RPMI7951 (cell line): ENCODE measurements at places on chromosomes 3 and 15. TPM values are rescaled to one million over a fixed set of nuclear protein-coding genes. Genes with fewer than 3 reads are reported as not detected.
A peak's percentile ranks its signal among the peaks of the same experiment; 100 is the strongest.

GRCh38 chr3:155747946-155748290, 3.0 kb upstream of the PLCH1 start:
- no peak for DNase-seq

- DNase-seq = peak; percentile 80
These were observed 81.1 kb upstream of the MYZAP start for GRCh38 chr15:57510647-57511046.

GRCh38 chr15:88663141-88663621, 24.4 kb downstream of the ISG20 start:
- DNase-seq = peak; percentile 85

- DNase-seq = no peak
These were observed 9.1 kb upstream of the FEM1B start for GRCh38 chr15:68268405-68268804.

- DNase-seq = no peak
These were observed 138.0 kb upstream of the SMAD3 start for GRCh38 chr15:66927201-66928077.

- peak; percentile 68 for DNase-seq
These were observed 138.9 kb upstream of the COL8A1 start for GRCh38 chr3:99499235-99500158.

- DNase-seq = no peak
These were observed 193.2 kb downstream of the MEX3B start for GRCh38 chr15:81852411-81853149.

DNA sequence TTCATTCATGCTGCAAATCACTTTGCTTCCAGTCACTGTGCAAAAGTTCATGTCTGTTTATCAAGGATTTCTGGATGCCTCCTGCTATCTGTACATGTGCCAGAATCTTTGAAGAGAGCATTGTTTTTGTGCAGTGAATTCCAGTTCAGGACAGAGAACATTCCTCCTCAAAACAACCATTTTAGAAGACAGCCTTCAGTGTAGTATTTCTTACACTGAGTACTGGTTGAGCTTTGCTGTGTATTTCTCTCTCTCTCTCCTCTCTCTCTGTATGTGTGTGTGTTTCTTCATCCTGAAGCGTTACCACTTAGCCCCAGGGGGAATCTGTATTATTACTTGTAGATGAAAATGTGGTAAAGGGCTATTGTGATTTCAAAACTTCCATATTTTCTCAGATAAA, 123.8 kb upstream of the CHL1 start:
- DNase-seq = no peak

GRCh38 chr3:186277268-186277909, 84.6 kb downstream of the DGKG start:
- DNase-seq = peak; percentile 67

DNA sequence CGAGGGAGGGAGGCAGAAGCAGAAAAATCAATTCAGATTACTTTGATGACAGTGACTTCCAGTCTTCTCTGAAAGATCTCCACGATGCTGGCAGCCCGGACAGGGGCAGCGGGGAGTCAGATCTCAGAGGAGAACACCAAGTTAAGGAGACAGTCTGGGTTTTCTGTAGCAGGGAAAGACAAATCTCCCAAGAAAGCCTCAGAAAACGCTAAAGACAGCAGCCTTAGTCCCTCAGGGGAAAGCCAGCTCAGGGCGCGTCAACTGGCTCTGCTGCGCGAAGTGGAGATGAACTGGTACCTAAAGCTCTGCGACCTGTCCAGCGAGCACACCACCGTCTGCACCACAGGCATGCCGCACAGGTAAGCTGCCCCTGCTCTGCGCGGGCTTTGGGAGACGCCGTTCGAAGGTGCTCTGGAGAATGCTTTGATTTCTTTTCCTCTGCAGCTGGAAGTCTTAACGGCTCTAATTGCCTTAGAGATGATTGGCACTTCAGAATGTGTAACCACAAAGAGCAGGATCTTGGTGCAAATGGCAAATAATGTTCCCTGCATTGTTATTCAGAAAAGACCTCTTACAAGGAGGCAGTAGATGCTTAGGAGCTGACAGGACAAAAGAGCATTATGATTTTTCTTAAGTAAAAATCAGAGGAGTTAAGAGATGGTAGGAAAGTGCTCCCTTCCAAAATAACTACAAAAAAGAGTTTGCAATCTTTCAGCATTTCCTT, at the start of gene KCNAB1:
Gene KCNAB1, plus strand, starts transcription at position 51 of the 724 bp plus-strand sequence.
- DNase-seq = no peak

DNA sequence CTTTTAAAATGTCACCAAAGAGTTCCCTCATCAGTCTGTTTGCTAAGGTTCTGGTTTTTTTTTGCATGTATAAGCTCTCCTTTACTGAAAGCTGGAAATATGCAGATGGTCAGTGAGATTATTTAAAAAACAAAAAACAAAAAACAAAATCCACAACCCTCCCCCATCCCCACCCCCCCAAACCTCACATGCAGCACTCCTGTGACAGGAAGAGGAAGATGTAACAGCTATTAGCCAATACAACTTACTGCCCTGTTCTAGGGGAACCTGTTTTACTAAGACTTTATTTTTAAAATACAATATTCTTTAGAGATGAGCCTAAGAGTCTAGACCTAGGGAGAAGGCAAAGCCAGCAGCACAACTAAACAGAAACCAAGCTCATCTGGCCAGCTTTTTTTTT, 39.5 kb downstream of the ANP32A start:
- DNase-seq = no peak

DNA sequence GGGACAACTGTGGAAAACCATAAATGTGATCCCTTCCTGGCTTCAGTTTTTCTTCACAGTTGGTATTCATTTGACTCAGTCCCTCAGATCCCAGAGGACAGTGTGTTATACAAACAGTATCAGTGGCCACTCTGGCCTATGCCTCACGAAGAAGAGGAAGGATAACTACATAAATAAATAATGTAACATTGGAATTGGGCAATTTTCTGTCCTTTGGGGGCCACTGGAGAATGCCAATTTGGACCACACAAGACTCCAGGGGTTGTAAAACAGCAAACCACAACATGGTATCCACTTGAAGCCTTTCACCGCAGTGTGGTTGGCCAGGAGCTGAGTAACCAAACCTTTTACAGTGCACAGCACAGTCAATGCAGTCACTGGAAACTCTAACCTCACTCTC, 1077.0 kb downstream of the ROBO2 start:
- DNase-seq = peak; percentile 7

DNA sequence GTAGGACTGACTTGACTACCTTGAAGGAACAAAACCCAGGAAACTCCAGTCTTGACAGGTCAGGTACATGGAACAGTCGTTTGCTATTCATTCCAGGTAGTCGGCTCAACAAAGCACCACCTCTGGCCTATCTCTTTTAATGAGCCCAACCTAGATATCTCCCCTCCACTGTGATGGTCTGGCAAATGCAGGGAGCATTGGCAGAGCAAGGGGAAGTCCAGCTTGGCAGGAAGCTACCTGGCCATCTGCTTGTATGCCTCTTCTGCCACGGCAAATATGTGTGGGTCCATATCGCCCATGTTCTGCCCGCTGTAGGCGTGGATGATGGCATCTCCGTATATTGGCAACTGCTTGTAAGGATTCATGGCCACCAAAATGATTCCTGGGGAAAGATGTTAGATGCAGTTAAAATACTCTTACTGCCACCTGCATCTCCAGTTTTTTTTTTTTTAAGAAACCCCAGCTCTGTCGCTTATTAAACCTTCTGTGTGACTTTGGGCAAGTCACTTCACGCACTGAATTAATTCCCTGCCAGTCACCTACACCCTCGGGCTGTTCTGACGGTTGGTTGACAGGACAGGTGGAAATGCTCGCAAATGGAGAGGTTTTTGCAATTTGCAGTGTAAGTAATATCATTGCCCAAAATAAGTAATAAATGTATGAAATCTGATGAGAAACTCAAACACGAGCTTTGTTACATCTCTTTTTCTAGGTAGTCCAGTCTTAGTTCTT, 16.8 kb downstream of the MYO5C start:
- no peak for DNase-seq

DNA sequence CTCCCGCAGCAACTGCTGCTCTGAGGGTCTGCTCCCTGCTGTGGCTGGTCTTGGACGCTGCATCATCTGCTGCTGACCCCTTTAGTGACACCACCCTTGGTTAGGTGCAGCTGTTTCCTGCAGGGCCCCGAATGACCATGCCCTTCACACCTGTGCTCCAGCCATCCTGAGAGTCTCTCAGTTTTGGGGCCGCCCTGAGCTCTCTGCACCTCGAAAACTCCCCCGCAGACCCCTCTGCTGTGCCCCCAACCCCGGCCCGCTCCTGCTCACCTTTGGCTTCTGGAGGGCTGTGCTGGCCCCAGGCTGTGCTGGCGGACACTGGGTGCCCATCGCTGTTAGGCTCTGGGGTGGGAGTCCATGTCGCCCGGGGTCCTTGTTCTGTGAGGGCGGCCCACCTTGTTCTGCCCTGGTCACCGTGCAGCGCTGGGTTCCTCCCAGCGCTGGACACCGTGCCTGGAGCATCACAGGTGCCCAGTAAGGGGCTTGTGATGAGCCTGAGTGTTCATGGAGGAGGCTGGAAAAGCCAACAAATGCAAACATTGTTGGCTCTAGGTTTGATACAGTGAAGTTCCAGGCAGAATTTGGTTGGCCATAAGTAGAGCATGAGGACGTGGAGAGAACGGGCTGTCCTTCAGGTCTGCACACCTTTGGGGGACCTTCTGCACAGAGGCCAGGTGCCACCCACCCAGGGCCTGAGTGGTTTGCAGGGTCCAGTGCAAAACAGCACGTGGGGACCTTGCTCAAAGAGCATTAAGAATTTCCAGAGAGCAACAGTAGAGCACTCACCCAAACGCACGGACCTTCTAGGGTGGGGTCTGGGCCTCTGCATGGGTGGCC, 12.3 kb downstream of the ABTB1 start:
- no peak for DNase-seq

GRCh38 chr3:134249935-134250716, 533 bp downstream of the RYK start:
- DNase-seq = peak; percentile 63

GRCh38 chr3:106518516-106518915, 649.7 kb upstream of the CBLB start:
- DNase-seq = peak; percentile 13

GRCh38 chr15:62118520-62119226, 46.4 kb downstream of the C2CD4B start:
- DNase-seq = peak; percentile 37

GRCh38 chr3:15350141-15350540, 17.8 kb upstream of the SH3BP5 start:
- no peak for DNase-seq

Gene CCNDBP1
- total RNA-seq = 89.4 and 90.1 TPM in 2 replicates

Gene ITIH4
- total RNA-seq = 0.48 and 0.68 TPM in 2 replicates

Gene KIF15
- 30.2 and 41.2 TPM in 2 replicates for total RNA-seq
